Stimulated activated CD4-positive, alpha-beta T cell treated with anti-CD3 and anti-CD28 coated beads, TNF-alpha, amount 100 ng/mL, for 1 hour (primary cell): ENCODE measurements at places on chromosomes 5 and 9.

GRCh38 chr9:93245437-93245970 is 61.6 kb downstream of the WNK2 start:
- DNase-seq = no peak

DNA sequence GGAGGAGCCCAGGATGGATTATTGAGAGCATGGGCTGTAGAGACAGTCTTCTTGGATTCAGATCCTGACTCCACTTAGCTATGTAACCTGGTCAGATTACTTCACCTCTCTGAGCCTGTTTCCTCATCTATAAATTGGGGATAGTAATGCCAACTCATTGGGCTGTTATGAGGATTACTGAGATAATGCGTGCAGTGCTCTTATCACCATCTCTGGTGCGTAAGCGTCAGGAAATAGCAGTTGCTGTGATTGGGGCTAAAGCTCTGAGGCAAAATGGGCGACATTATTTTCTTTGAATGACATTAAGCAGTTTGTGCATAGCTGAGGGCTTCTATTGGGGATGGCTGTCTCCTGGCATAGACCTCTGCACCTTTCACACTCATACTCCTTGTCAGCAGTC is 995 bp upstream of the MSMP start:
- DNase-seq = no peak

GRCh38 chr5:150272531-150272930 is 17.0 kb downstream of the CAMK2A start:
- DNase-seq = no peak

DNA sequence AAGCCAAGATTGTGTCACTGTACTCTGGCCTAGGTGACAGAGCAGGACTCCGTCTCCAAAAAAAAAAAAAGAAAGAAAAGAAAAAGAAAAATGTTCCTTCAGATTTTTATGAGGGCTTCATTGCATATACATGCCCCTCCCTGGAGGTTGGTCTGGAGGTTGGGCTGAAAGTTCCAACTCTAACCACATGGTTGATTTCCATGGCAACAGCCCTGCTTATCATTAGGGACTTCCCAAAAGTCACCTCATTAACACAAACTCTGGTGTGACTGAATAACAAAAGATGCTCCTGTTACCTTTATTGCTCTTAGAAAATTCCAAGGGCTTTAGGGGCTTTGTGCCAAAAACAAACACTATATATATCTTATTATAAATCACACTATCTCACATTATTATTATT is 113.8 kb downstream of the TMC1 start:
- no peak for DNase-seq
